ENCODE measurements at places on chromosomes 4 and X.

- no peak for DNase-seq
Observed at GRCh38 chr4:153122855-153123254, 81.4 kb upstream of the TRIM2 start.

DNA sequence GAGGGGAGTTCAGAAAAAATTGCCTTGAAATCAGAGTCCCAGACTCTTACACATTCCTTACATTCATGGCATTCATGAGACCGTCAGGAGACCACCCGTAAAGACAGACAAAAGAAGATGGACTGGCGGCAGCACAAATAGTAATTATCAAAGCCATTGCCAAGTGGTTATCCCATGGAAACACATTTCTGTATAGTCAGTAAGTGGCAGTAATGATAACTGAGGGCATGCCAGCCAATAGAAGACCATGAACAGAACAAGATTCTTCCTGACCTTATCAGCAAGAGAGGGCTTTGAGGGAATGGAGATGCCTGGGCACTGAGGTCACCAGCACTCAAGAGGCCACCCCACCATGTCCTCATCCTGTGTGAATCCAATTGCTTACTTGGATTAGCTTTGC is 121.7 kb upstream of the HCCS start:
- no peak for DNase-seq

DNA sequence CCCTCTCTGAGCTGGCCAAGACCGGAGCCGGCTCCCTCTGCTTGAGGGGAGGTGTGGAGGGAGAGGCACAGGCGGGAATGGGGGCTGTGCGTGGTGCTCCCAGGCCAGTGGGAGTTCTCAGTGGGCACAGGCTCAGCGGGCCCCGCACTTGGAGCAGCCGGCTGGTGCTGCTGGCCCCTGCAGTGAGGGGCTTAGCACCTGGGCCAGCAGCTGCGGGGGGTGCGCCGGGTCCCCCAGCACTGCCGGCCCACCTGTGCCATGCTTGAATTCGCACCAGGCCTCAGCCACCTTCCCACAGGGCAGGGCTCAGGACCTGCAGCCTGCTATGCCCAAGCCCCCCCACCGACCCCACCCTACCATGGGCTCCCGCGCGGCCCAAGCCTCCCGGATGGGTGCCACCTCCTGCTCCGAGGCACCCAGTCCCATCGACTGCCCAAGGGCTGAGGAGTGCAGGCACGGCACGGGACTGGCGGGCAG is 602.5 kb downstream of the KCTD8 start:
- no peak for DNase-seq

- DNase-seq: no peak
Observed at GRCh38 chr4:154526151-154526550, 24.0 kb downstream of the PLRG1 start.

DNA sequence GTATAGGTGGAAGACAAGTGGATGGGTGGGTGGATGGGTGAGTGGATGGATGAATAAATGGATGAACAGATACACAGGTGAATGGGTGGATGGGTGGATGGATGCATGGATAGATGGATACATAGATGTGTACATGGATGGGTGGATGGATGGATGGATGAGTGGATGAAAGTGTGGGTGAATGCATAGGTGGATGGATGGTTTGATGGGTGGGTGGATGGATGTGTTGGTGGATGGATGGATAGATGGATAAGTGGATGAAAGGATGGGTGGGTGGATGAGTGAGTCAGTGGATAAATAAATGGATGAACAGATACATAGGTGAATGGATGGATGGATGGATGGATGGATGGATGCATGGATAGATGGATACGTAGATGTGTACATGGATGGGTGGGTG is 1.6 kb downstream of the CRLF2 start:
- no peak for DNase-seq

- no peak for DNase-seq
Observed at GRCh38 chr4:135277980-135278315, 1076.4 kb upstream of the PABPC4L start.

DNA sequence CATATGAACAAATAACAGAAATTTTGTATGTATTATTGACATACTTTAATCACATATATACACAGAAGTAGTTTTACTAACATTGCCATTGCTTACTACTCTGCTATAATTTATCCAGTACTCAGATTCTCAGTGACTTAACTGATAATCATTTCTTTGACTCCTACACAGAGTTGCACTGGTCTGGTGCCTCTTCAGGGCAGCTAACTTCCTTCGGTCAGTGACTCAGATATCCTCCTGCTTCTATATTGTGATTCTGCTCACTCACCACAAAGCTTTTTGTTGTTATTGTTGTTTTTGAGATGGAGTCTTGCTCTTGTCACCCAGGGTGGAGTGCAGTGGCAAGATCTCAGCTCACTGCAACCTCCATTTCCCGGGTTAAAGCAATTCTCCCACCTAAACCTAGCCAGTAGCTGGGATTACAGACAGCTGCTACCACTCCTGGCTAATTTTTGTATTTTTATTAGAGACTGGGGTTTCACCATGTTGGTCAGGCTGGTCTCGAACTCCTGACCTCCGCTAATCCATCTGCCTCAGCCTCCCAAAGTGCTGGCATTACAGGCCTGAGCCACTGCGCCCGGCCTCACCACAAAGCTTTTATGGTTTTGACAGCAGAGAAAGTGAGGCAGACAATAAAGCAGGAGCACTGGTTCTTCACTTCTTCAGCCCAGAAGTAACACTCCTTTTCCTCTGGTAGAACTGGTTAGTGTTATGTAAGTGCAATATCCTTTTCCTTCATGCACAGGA is 499.3 kb downstream of the EPHA5 start:
- DNase-seq: no peak

GRCh38 chr4:142874684-142875083 is 28.6 kb upstream of the INPP4B start:
- no peak for DNase-seq

- DNase-seq: no peak
Observed at GRCh38 chrX:45322820-45323219, 122.1 kb upstream of the DIPK2B start.

DNA sequence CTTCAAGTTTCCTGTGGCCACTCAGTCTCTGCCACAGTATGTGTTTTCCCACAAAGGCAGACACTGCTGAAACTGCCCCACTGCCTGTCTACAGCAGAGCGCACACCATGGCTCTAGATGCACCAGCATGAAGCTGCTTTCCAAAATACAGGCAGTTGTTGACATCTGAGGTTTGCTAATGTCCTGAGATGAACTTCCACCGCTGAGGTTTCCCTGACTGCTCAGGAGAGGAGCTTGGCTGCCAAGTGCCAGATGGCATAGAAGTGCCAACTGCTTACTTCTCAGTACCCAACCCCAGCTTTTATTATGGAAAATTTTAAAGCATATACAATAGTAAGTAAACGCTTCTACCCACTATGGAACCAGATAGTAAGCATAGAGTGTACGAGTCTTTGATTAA is 61.0 kb upstream of the EXOC1L start:
- DNase-seq: no peak

- no peak for DNase-seq
Observed at GRCh38 chr4:1239141-1239949, 9.6 kb downstream of the CTBP1 start.

GRCh38 chr4:67549123-67549522 is 3.8 kb upstream of the CENPC start:
- DNase-seq: no peak

DNA sequence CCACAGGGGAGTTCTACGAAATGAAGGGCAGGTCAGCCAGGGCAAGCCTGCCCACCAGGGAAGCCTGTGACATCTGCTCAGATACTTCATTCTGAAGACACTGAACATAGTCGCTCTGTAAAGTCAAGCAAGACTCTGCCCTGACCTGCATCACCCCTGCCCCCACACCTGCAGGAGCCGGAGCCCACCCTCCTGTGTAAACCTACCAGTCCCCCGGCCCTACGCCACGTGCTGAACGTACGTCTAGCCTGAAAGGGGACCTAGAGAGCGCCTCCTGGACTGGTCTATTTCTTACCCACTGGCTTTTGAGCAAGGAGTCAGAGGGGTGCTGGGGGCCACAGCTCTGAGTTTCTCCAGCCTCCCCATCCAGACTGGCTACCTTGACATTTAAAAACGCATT is 11.6 kb downstream of the CCNQ start:
- DNase-seq: no peak

GRCh38 chr4:107255596-107255995 is 219.5 kb upstream of the DKK2 start:
- no peak for DNase-seq

DNA sequence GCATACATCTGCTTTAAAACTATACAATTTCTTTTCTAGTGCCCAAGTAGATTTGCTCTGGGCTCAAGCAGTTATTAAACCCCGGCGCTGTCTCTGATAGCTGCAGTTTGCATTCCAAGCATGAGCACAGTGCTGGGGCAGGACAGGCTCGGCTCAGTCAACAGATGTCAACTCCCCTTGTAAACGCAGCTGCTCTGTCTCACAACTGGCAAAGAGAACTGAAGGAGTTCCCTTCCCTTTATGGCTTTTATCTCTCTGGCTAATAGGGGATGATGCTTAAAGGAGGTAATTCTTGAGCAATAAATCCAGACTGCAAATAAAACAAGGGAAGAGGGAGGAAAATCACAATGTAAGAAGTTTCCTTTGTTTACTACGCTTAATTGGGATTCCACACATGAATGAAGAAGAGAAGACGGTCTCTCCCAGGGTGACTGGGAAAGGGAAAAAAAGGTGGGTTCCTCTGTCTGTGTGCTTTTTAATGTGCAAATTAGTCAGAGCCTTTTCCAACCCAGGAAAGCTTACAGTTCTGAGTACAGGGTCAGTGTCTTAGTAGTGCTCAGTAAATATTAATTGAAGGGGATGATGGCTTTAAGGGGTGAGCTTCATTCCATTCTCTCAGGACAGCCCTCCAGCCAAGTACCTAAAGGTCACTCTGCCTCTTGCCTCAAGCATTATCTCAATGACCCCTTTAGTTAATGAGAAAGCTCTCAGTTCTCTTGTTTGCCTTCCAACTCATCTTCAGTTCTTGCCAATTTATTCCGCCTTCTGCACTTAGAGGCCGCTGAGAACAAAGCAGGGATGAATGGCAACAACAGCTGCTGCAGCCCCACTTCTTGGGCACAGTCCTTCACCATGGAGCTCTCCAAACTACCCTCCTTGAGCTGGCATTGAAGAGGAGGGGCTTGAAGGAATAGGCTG is 155.7 kb upstream of the JADE1 start:
- DNase-seq: no peak

DNA sequence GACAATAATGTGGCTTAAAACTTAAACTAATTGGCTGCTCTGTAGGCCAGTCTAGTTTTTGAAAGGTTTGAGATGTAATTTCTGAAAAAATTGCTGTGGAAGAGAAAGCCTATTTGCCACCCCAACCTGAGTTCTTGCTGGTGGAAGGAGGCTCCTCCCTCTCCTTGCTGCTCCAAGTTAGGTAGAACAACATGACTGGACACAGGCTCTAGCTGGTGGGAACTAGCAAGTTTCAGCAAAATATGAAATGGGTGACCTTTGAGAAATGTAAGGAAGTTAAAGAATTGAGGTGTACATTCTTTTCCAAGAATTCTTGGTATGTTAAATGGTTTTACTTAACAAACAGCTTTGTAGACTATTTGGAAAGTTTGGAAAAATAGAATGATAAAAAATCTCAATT is 8.0 kb downstream of the RPL34 start:
- DNase-seq: no peak

DNA sequence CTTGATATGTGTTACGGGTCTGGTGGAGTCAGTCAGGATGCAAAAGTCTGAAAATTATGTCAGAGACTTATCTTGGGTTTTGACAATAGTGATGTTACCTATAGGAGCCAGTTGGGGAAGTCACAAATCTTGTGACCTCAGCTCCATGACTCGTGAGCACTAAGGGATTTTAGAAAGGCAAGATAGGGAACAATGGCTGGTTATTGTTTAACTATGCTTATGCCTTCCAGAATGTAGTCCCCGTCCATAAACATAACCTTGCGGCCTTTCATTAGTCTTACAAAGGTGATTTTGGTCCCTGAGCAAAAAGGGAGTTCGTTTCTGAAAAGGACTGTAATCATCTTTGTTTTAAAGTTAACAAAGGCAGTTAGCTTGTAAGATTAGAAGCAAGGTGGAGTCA is 23.9 kb upstream of the GATB start:
- no peak for DNase-seq

DNA sequence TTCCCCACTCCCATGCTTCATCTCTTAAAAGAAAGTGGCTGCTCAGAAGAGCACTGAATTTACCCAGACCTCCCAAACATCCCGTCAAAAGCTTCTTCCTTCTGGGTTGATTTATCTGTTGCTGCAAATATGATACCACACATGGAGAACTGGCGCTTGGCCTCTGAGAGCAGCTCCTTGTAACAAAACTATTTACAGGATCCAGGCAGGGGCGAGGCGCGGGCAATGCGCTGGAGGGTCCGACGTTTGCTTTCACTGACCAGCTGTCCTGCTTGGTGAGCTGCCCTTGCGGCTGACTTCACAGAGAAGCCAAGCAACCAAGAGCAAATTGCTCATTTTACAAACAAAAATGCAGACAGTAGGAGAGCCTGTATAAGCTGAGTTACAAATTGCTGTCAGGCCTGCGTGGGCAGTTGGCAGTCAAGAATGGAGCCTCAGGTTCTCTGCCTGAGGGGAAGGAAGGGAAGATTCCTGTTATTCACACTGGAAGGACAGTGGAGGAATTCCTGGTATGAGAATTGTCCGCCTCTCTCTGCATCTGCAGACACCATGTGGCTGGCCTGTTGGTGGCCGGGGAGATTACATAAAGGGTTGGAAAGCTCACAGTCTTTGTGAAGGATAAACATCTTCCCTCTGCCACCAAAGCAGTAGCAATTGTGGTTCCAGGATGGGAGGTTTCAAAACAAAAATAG is 192.2 kb upstream of the LEF1 start:
- no peak for DNase-seq

GRCh38 chrX:49197543-49198087 is 2.4 kb downstream of the SYP start:
- DNase-seq: peak; percentile 46

DNA sequence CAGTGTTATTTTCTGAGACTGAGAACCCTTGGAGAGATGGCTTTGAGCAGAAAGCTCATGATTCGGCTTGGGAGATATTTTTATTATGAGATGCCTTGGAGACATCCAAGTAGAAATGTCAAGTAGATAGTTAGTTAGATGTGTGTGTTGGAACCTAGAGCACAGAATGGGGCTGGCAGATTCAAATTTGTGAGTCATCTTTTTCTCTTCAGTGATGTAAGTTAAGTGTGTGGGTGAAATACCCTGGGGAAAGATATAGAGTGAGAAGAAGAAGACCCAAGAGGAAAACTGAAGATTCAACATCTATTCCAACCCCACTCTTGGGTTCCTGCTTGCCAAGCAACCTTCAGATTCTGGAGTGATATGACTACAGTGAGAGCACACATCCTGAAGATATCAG is 580.8 kb upstream of the AMOT start:
- no peak for DNase-seq

Measured in D721Med (cell line).